Common myeloid progenitor, CD34-positive (primary cell): ENCODE measurements at places on chromosomes 7 and 10.

DNA sequence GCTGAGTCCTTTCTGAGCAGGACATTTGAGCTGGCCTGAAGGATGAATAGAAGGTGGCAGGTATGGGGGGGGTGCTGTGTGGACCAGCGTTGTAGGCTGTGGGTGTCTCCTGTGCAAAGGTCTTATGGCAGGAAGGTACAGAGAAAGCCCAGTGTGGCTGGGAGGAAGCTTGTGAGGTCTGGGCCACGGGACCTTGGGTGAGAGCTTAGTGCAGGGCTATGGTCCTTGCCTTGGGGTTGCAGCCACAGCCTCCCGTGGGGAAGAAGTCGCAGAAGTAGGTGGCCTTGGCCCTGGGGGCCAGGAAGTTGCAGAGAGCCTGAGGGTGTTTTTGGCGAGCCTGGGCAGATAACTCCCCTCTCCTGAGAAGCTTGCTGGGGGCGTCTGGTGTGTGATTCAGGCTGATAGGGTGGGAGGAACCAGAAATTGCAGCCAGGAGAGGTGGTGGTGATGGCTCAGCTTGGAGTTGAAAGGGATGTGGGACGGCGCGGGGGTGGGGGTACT is 172.0 kb upstream of the TNRC18 start:
- peak; percentile 62 for DNase-seq

GRCh38 chr7:100003711-100004661 is 11.4 kb upstream of the ZKSCAN1 start:
- DNase-seq, result peak; percentile 65

DNA sequence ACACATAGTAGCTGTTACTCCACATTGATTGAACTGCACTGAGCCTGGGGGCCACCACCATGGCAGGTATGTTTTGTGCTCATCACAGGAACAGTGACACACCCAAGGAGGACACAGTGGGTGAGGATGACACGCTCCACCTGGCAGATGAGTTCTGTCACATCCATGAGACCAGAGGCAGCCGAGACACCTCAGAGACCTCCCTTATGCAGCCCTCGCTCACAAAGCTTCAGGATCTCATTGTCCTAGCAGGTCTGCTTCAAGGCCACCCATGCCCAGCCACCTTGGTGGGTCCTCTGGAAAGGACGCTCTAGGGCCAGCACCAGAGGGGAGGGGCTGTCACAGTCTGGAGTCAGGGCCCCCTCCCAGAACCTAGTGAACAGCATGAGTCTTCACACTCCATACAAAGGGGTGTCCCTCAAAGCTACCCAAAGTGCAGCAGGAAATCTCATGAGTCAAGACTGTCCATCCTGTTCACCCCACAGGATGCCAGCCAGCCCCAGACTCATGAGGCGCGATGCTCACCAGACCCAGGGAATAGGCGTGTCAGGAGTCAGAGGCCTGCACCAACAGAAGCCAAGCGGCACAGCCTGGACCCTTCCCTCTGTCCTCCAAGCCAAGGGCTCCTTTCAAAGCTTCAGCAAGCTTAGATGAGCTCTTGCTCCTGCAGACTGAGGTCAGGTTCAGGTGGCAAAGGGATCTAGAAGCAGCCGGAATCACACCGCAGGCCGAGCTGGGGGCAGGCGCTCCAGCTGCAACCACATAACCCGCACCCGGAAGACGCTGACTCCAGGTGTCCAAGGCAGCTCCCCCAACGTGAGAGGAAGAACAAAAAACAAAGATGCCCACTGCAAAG is 9.6 kb downstream of the FAM53B start:
- DNase-seq, result no peak

- DNase-seq, result peak; percentile 41
These were observed 58.5 kb downstream of the ELMO1 start for GRCh38 chr7:37390114-37390513.

GRCh38 chr7:404812-405488 is 114.7 kb downstream of the PDGFA start:
- no peak for DNase-seq

GRCh38 chr10:6918305-6918704 is 338.2 kb upstream of the PRKCQ start:
- DNase-seq, result peak; percentile 71

DNA sequence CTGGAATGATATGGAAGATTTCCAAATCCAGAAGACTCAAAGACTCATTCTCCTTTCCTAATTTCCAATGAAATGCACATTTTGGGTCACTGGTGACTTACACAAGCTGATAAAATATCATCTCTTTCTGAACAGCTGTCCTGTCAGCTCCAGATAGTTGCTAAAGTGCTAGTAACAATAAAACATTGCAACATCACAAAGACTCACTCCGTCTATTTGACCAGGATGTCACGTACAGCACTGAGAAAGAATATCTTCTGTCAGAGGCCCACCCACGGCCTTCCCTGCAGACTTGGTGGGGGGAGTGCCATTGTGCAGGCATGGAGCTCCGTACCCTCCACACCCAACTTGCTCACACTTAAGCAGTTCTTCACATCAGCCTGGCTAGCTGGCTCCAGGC is 78.9 kb upstream of the EGR2 start:
- DNase-seq, result no peak

- no peak for DNase-seq
These were observed 8.7 kb downstream of the GNB2 start for GRCh38 chr7:100682228-100682741.
